LHCN-M2 (cell line): ENCODE measurements at places on chromosomes 4 and X.
A peak's percentile ranks its signal among the peaks of the same experiment; 100 is the strongest.

GRCh38 chr4:5041699-5042098 lies 9.6 kb upstream of the STK32B start:
- no peak for DNase-seq

DNA sequence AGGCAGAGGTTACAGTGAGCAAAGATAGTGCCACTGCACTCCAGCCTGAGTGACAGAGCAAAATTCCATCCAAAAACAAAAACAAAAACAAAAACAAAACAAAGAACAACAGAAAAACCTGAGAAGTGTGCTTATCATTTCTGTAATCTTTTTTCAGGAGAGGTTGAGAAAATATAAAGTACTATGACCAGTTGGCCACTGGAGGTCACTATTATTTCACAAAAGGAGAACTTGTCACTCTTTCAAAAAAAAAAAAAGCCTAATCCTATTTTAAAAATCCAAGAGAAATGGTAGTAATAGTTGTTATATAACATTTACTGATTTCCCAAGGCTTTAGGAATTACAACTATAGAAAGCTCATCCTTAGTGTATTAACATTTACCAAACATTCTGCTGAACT lies 24.9 kb upstream of the RNF150 start:
- peak; percentile 34 for DNase-seq

- no peak for DNase-seq
Measured at GRCh38 chr4:19300213-19300612, 951.5 kb upstream of the SLIT2 start.

- DNase-seq: no peak
Measured at GRCh38 chr4:158781963-158782362, 13.1 kb downstream of the FNIP2 start.

GRCh38 chr4:28176942-28177341 lies 1316.3 kb downstream of the STIM2 start:
- DNase-seq: no peak

DNA sequence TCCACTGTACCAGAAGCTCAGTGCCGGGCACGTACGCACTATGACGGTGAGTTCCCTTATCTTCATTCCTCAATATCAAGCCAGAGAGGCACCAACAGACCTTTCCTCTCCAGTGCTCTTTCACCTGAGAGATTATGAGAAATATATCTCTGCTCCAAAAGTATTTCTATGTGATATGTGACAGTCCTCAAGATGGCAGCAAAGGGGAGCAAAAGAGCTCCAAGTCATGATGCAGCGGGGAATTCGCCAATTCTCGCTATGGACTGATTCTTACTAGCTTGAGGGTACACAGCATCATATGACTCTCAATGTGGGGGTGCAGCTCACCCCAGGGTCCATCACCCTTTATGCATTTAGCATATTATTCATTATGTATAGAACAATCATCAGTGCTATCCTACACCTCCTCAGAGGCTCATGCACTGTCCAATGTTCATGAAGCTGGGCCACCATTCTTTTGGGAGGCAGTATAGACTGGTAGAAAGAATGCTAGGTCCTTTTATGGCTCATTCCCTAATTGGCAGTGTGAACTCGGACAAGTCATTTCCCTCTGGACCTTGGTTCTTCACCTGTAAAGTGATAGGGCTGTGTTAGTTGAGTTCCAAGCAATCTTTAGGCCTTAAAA lies 12.8 kb upstream of the IQSEC2 start:
- DNase-seq: no peak

GRCh38 chr4:77821775-77822174 lies 2.6 kb upstream of the CNOT6L start:
- no peak for DNase-seq

DNA sequence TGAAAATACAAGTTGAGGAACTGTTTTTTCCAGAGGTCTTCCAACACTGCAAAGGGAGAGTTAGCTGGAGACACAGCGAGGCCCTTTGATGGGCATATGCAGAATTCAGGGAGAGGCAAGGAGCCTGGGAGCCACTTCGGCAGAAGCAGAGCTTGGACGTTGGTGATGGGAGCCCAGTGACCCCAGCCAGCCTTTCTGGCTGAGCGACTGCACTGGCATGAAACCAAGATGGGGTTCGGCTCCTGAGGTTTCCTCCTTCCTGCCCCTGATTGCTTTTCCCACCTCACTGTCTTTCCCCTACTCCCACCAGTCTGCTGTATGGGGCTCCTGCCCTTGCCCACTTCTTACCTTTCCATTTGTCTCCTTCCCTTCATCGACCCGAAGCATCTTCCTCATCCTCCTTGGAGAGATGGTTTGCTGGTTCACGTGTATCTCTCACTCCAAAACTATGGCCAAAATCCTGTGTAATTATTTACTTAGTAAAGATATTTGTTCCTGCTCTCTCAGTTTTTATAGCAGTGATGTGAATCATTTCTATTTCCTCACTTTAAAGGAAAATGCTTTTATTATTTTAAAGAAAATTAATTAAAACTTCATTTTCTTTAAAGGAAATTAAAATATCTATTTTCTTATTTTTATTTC lies 100.5 kb downstream of the NFKB1 start:
- DNase-seq: no peak

GRCh38 chrX:134868771-134869495 lies 121.9 kb upstream of the SMIM10 start:
- DNase-seq: peak; percentile 66

- no peak for DNase-seq
Measured at GRCh38 chr4:57550198-57550597, 440.0 kb upstream of the IGFBP7 start.

DNA sequence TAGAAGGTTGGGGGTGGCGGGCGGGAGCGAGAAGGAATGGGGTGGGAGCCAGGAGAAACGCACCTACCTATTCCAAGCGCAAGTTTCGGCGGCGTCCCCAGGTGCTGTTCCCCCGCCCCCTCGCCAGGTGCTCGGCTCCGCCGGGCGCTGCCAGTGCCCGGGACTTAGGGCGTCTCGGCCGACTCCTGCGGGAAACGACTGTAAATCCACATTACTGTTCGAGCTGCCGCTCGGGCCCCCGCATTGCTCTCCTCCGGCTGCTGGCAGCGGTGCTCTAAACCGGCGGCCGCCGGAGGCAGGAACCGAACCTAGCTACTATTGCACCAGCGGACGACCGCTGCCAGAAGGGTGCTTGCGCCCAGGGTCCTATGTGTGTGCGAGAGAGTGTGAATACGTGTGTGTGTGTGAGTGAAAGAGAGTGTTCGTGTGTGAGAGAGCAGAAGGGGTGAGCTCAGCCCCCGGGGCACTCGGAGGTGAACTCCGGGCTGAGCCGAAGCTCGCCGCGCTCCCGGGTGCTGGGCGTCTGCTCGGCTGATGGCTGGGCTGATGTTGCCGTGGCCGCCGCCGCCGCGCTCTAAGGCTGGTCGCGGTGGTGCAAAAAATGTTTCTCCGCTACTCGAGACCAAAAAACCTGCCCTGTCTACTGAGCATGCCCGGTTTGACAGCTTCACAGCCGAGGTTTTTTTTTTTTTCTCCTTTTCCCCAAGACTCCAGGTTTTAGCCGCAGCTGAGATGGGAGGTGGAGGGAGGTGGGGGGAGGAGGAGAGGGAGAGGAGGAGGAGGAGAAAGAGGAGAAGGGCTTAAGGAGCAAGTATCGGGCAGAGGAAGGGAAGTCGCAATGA lies 115.7 kb upstream of the TEX13C start:
- no peak for DNase-seq

GRCh38 chr4:3765271-3766035 lies 732 bp upstream of the ADRA2C start:
- peak; percentile 21 for DNase-seq

- peak; percentile 36 for DNase-seq
Measured at GRCh38 chrX:101550751-101551379, 518 bp downstream of the ARMCX1 start.

DNA sequence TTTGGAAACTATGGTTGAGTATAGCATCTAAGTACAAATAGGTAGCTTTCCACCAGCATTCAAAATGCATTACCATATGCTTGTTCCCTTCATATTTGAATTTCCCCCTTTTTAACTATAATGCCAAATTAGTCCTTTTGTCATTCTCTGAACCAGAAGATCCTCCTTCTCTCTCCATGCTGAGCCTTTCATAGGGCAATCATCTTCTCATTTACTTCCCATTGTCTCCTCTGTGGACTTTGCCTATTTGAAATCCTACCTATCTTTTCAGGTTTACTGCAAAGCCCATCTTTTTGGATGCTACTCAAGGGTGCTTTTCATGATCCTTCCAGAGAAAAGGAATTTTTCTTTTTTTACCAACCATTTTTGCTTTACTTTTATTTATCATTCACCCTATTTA lies 54.7 kb downstream of the DKK2 start:
- no peak for DNase-seq

DNA sequence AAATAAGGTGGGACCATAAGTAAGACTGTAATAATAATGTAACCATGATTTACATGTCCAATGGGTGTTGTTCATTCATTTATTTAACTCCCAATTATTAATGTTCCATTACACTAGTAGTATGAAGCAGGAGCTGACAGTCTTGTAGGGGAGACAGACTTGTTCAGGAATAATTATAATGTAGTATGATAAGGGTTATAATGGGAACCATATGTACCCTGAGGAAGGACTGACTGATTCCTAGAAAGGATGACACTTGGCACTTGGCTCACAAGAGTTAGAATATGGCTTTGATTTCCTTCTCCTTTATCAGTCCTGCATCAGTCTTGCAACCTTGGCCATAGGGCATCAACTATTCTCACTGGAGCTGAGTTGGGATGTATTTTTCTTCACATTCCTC lies 24.2 kb downstream of the PCDH7 start:
- no peak for DNase-seq

DNA sequence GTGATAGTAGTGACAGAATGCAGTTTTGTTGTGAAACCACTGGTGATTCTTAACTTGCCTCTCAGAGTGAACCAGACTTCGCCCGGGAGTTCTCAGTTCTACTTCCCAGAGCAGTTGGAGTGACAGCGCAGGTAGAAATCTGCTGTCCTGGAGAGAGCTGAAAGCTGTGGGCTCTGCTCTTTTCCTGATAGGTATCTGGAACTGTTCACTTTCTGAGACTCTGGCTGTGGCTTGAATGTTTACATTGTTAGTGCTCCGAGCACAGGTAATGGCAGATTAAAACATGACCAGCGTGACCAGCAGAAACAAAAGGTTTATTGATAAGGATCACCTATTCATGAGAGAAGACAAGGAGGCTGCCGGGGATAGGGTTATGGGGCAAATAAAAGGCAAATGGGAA lies 360.7 kb downstream of the BMPR1B start:
- DNase-seq: no peak

GRCh38 chrX:9842541-9842940 lies 56.3 kb downstream of the SHROOM2 start:
- DNase-seq: no peak

DNA sequence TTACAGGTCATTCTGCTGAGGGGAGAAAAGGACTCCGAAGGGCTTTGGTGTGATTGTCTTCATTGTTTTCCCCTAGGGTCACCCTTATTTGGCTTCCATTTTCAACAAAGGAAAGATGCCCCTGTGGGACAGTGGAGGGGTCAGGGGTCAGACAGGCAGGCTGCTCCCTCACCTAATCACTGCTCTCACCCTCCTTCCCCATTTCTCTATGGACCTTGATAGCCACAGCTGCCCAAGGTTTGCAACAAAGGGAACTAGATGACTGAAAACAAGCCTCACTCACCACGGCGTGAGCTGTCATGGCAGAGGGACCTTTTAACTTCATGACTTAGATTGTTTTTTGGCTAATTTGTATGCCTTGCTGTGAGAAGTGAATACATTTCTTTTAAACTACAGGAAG lies 40.7 kb downstream of the C4orf51 start:
- no peak for DNase-seq

DNA sequence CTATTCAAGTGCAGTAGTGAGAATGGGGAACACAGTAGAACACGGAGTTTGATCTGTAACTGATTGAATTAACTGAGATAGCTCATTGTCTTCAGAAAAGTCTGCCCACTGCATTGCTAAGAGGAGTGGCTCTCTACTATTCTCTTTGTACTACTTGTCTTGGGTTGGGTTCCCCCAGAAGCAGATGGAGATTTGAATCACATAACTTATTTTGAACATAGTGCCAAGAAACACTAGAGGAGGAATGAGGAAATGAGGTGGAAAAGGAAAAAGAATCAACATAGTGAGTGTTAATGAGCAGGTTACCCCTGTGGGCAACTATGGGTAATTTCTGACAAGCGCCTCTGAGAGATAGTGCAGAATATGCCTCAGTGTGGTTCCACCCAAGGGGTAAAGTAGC lies 362.7 kb downstream of the STIM2 start:
- no peak for DNase-seq

DNA sequence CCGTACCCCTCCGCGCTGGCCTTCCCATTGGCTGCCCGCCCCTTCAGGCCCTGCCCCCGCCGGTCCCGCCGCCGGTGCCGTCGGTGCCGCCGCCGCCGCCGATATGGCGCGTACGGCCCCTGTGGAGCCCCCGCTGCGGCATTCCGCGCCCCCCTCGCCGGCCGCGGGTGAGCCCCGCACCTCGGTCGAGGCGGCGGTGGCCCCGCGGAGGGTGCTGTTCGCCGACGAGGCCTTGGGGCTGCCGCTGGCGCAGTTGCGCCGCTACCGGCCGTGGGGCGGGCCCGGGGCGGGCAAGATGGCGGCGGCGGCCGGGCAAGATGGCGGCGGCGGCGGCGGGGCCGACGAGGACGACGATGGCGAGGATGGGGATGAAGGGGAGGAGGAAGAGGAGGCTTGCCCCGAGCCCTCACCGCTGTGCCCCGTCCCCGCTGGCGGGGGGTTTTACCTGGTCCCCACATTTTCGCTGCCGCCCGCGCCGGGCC lies at the start of gene PPP1R3F:
TSS of gene PPP1R3F (plus strand) at position 27 of the 482 bp plus-strand sequence. CDS start at position 104, 77 bp downstream.
- DNase-seq: no peak

GRCh38 chrX:154727871-154728270 lies 23.0 kb downstream of the GAB3 start:
- DNase-seq: peak; percentile 60

DNA sequence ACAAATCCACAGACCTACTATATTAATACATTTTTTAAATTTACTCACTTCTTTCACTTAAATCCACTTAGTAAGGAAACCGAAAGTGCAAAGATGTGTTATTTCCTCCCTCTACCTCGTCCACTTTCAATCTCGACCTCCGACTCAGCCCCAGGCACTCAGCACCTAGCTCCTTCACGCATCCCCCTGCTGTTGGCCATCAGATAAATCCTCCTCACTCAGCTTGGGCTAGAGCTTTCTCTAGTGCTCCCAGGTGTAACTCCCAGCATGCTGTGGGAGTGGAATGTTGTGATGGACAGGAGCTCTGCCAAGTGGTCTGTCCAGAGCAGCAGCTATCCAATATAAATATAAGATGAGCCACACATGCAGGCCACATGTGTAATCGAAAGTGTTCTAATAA lies 26.7 kb upstream of the TEC start:
- DNase-seq: no peak

GRCh38 chr4:145199051-145199716 lies 18.8 kb upstream of the OTUD4 start:
- no peak for DNase-seq

GRCh38 chrX:15953801-15954200 lies 99.2 kb upstream of the AP1S2 start:
- DNase-seq: no peak

- DNase-seq: peak; percentile 35
Measured at GRCh38 chr4:73869130-73870055, at the start of gene CXCL1. TSS of gene CXCL1 (plus strand) at chr4:73869393. CDS start at chr4:73869471, 78 bp downstream.

DNA sequence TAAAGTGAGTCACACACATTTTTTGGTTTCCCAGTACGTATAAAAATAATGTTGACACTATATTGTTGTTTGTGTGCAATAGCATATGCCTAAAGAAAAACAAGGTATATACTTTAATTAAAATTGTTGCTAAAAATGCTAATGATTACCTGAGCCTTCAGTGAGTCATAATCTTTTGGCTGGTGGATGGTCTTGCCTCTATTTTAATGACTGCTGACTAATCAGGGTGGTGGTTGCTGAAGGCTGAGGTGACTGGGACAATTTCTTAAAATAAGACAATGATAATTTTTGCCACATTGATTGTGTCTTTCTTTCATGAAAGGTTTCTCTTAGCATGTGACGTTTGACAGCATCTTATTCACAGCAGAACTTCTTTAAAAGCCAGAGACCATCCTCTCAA lies 21.0 kb upstream of the ANXA10 start:
- peak; percentile 4 for DNase-seq
